ENCODE measurements at places on chromosomes 6 and 20.
A peak's percentile ranks its signal among the peaks of the same experiment; 100 is the strongest.

DNA sequence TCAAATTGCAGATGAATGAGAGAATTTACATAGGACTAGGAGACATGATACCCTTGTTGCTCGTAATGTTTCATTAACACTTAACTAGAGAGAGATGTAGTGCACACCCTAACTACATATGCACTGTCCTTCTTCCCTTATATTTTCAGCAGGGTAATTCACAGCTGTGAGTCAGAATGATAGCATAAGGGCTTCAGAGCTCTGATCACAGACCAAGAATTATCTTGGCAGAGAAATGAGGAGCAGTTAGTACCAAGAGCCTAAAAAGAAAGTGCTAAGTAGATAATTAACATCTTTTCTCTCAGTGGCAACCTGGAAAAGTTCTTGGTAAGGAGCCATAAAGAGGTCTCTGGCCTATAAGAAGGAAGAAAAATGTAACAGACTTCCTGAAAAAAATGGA, 35.8 kb downstream of the GRIK2 start:
- no peak for DNase-seq

DNA sequence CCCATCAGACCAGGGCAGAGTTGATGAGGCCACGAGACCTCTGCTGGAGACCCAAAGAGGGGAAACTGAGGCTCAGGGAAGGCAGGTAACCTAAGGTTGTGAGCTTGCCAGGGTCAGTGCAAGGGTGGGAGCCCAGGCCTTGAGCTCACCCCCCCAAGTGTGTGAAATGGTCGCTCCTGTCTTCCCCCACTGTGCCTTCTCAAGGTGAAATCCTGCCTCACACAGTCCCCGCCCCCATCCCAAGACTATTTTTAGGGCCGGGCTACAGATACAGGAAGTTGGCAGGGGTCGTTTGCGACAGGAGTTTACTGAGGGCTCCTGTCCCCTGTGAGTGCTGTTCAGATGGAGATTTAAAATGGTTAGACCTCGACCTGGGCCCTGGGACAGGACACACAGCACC, 18.7 kb upstream of the GATA5 start:
- no peak for DNase-seq

DNA sequence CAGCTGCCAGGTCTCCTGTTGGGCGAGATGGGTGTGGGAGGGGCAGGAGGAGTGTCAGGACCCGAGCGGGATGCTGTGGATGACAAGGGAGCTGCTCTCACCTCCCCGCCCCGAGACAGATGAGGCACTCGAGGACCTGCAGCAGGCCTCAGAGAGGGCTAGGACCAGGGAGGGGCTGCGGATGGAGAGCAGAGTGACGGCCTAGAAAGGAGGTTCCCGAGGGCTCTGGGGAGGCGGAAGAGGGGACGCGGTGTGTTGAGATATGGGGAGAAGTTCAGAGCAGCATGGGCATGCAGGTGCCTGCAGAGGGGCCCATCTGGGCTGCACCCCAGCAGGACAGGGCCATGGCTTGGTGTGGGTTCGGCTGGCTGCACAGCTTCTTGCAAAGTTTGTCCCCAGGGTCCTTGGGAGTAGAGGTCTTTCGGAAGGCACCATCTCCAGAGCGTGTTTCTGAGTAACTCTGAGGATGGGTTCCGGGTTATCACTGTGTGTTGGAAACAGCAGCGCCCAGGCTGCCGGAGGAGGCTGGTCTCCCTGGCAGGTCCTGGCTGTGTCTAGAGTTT, 104.6 kb downstream of the PAX1 start:
- DNase-seq: no peak

- DNase-seq: no peak
Observed at GRCh38 chr6:53703047-53703446, 37.5 kb upstream of the KLHL31 start.

DNA sequence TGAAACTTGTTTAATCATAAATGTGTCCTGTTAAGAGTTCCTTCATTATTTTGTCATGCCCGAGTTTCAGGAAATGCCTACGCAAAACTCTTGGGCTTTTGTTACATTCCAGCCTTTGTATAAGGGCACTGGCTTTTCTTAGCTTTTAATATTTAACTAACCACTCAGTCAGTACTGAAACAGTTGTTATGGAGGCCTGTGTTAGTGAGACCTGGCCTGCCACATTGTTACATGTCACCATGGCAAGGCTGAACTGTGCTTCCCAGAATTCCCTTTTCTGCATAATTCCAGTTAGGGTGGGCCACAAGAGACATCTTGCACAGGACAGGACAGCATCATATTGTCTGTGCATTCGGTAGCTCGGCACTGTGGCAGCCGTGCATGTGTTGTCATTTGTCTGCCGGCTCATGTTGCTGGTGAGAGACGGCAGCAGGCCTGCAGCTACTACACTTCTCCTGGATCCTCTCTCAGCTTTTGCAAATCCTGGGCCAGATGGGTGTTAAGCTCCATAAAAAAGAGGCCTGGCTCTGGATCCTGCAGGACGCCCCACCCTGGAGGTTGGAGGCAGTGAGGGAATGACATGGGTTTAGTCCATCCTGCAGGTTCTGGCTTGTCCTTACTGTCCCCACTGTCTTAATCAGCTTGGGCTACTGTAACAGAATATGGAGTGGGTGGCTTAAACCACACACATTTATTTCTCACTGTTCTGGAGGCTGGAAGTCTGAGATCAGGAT, 128.8 kb upstream of the DTNBP1 start:
- DNase-seq: no peak

GRCh38 chr6:26045928-26046368, 41.3 kb upstream of the HFE start:
- no peak for DNase-seq

GRCh38 chr6:45532721-45533210, 155.0 kb upstream of the SUPT3H start:
- no peak for DNase-seq

DNA sequence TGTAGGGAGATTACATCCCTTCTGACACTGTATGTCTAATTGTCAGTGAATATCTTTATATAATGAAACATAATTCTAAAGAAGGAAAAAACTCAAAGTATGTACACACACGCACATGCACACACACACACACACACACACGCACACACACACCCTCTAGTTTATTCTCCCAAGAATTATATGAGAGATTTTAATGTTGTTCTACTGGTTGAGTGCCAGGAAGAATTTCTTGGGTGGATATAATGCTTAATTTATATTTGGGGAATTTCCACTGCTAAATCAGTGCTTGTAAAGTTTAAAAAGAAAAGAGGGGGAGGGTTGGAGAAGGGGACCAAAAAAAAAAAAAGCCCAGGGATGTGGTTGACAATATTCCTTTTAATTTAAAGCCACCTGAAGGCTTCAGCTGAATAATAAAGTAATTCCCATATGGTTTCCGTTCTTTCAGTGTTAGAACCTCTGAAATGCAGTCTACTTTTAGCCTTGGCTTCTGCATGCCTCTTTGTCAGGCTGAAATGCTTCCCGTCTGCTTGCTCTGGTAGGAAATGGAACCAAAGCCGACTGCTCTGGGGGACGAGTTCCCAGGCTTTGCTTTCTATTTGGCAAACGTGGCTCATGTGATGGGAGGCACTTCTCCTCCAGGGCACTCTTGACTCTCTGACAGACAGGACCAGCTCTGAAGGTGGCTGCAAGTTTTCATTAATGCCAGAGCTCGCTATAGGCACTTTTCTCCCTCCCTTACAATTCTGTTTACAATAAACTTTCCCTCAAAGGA, 225.4 kb downstream of the PRL start:
- DNase-seq: no peak

DNA sequence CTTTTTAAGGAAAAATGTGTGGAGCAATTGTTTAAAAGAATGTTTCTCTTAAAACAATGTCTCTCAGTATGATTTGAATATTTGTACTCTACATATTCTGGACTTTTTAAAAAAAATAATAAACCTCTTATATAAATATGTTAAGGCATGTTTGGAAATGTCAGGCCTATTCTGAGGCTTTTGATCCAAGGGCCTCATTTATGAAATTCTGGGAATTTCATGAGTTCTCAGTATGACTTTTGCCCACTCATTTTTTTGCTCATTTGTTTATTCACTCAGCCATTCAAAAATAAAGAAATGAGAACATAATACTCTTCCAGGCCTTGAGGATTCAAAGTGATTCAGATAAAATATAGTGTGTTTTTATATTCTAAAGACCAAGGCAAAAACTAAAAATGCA, 60.4 kb downstream of the DOK5 start:
- no peak for DNase-seq

DNA sequence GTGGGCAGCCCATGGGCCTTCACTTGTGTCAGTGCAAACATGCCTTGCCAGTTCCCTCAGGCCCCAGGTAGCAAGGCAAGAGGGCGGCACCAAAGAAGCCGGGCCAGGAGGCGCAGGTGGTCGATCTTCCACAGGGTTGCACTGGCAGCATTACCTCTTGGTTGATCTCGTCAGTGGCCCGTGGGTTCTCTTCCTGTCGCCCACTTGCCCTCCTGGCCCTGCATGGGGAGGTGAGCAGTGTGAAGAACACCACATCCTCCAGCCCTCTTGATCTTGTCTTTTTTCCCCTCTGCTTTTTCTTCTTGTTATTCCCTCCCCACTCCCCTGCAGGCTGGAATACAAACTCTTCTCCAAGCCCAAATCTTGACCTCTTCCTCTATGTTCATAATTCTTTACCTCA, 3.0 kb upstream of the CST11 start:
- no peak for DNase-seq

DNA sequence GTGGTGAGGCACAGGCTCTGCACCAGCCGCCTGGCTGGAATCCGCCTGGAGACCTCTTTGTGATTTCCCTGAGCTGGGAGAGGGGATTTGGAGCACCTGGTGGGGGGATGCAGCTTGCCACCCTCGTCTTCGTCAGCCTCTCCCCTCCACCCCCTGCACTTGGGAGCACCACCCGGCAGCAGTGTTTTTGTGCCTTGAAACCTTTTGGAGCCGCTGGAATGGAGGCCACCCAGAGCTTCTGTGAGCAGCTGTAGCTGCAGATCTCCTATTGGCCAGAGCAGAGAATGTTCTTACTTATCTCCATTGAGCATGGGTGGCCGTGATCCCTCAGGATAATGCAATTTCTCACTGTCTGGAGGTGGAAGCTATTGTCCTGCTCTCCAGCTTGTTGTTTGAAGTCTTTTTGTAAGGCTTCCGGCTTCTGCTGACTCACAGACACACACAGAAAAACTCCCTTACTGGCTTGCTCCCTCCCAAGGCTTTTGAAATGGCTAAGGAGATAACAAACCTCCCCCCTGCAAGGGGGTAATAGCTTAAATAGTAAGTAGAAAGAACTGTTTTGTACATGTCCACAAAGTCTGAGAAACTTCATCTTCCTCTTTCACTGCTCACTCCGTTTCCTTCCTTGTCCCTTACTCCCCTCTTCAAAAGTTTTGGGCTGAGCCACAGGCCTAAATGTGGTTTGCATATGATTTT, 271.2 kb downstream of the PRL start:
- DNase-seq: peak; percentile 10

- DNase-seq: peak; percentile 53
Observed at GRCh38 chr6:142907544-142907943, 37.4 kb downstream of the HIVEP2 start.

GRCh38 chr6:35354361-35355135, 12.2 kb downstream of the PPARD start:
- DNase-seq: no peak

DNA sequence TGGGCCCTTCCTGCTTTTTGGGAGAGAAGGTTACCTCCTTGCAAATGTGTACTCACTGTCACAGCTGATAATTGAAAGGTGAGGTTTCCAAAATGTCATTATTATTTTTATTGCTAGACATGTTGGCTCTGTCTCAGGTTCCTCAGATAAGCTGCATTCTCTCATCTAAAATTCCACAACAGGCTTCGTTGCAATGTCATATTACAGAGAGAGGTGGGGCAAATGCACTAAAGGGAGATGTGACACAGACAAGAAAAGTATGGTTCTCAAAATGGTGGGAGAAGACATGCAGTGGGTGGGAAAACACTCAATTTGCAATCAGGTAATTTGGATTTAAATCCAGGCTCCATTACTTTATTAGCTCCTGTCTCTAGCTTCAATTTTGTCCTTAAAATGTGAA, 256.4 kb upstream of the POU3F2 start:
- DNase-seq: no peak

GRCh38 chr6:148595550-148595949, 151.3 kb upstream of the UST start:
- DNase-seq: no peak

GRCh38 chr6:35311390-35312075, 13.9 kb downstream of the DEF6 start:
- peak; percentile 70 for DNase-seq

GRCh38 chr20:15760001-15760621, 813.1 kb downstream of the KIF16B start:
- DNase-seq: no peak

DNA sequence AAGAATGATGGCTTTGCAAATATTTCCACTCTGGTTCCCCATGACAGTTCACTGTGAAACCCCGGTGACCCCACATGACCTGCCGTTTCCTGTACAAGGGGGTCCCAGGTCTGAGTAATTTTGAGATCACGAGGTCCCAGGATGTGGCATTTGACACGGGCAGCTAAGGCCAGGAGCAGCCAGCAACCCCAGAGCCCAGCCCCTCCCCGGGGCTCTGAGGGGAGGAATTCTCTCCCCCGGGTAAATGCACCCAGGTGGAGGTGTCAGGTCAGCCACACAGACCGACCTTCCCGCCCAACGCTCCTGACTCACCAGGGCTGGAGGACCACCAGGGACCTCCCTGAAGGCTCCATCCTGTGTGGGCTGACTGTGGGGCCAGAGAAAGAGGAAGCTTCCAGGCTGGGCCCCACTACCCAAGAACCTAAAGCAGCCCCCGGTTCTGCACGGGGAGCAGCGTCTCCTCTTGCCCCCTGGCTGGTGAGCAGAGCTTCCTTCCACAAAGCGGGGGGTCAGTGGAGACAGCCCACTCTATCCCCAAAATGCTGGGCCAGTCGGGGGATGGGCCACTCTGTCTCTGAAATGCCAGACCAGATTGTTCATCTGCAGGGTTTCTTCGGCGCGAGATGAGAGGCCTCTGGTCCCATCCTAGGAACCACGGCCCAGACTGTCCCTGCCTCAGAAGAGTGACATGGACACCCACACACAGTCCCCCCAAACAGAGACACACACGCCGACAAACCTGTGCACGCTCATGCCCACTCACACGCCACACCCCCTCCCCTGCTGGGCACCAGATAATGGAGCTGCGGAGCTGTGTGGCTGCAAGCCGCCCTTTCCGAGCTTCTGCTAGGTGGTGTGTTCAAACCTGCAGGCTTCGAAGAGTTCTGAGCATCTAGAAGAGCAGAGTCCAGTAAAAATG, 23.4 kb upstream of the SLCO4A1 start:
- peak; percentile 25 for DNase-seq

DNA sequence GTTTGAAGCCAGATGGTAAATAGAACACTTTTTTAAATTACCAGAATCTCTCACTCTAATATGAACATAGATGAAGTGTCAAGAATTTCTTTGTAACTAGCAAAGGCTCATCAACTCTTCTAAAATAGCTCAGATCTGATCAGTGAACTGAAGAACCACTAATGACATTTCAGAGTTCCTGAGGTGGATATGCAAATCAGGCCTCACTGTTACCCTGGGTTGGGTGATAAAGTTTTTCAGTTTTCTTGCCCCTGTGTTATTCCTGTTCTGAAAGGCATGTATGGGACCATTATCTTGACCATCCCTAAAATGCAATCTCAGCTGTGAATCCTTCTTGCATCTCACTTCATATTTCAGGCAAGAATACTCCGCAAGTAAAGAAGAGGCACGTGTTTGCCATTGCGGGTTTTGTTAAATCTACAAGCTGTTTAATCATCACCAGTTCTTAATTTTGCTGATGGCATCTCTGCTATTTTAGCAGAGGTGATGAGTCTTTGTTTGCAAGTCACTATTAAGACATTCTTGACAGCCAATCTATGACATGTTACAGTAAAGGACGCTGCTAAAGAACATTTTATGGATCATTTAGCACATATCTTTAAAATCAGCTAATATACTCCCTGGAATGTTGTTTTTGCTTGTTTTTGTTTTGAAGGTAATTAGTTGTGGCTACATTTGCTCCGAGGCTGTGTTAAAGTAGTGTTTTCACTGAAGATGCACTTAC, 47.9 kb downstream of the KHDC1L start:
- no peak for DNase-seq

Data from CD4-positive, alpha-beta T cell treated with Interleukin-2 at 100 ng/mL for 4 hours (primary cell).